ENCODE measurements at places on chromosomes 13 and 19.

- no peak for DNase-seq
Measured at GRCh38 chr13:49346460-49346859, 97.4 kb downstream of the CAB39L start.

DNA sequence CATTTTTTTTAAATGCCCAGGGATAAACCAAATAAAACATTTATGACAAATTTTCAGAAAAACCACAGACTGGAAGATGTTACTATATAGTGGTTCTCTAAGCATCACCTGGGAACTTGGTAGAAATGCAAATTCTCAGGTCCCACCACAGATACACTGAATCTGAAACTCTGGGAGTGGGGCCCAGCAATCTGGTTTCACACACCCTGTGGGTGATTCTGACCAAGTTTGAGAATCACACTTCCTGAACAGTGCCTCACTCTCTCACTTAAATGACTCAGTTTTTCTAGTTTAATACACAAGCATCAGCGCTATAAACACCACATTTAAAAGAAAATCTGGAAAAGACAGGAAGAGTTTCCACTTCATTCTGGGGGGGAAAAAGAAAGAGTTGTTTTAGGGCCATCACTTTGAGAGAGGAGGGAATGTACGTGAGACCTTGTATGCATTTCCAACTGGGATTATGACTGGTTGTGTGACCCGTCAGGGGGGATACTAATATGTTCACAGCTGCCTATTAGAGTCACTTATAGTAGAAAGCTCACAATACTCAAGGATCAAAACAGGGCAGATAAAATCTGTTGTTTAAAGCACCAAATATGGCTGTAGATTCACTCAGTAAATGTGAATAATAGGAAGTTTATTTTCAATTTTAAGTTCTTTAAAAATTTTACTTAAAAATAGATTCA is 567.7 kb downstream of the GPC6 start:
- peak; percentile 30 for DNase-seq

GRCh38 chr19:7870571-7871436 is 3.4 kb downstream of the PRR36 start:
- DNase-seq, result no peak

DNA sequence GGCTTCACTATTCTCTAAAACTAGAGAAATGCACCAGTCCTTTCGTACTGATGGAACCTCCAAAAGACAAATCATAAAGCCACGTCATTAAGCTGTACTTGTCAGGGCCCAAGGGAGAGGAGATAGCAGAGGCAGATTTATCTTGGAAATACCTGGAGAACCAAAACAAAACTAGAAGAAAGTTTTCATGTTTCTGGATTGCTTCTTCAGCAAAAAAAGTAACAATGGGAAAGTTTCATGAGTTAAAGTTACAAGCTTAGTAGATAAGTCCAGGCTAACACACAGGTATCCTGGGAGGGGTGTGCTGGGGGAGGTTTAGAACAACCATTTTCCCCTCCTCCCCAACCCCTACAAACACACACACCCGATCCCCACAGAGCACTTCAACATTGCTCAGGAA is 21.6 kb downstream of the RANBP3 start:
- no peak for DNase-seq

GRCh38 chr19:5086230-5086629 is 117.3 kb downstream of the KDM4B start:
- DNase-seq, result no peak

DNA sequence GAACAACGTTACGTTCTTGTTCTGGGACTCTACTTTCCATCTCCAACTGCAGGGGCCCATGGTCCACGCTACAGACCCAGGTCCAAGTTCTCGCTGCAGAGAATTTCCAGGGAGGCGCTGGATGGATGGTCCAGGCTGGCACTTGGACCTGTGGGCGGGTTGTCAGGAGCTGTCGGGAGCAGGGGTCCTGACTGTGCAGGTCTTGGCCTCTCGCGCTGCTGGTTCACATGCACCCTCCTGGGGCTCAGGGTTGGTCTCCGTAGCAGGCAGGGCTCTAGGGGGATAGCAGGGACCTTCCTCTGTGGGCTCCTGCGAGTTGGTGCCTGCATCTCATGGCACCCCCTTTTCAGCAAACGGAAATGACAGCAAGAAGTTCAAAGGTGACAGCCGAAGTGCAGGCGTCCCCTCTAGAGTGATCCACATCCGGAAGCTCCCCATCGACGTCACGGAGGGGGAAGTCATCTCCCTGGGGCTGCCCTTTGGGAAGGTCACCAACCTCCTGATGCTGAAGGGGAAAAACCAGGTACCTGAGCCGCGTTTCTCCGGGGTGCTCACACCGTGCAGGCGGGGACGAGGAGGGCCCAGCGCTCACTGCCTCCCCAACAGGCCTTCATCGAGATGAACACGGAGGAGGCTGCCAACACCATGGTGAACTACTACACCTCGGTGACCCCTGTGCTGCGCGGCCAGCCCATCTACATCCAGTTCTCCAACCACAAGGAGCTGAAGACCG is 6.6 kb downstream of the PTBP1 start:
- no peak for DNase-seq

DNA sequence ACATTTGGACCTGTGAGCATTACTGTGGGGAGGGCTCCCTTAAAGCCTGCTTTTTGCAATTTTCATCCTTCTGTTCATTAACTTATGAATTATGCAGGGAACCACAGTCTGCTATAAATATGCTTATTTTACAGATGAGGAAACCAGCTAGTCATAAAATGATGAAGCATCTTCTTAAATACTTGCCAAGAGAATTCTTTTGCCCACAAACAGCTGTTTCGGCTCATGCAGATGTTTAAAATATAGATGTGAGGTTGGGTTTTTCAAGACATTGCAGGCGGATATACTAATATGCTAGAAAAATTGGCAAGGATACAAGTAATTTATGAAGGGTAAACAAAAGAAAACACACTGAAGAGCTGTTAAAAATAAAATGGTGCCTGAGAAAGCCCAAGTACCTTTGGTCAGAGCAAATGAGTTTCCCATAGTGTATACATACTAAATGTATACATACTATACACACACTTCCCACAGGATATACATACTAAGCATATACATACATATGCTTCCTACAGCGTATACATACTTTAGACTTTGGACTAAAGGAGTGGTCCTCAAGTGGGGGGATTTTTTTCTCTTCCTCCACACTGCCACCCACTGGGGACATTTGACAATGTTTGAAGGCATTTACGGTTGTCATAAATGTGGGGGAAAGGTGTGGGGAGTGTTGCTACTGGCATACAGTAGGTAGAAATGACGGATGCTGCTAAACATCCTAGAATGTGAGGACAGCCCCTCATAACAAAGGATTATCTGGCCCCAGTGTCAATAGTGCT is 164.9 kb upstream of the CSNK1A1L start:
- DNase-seq, result no peak

Measured in stimulated activated CD8-positive, alpha-beta memory T cell treated with anti-CD3 and anti-CD28 coated beads, Interleukin-4, amount 100 ng/mL, for 24 hours (primary cell).